ENCODE measurements at places on chromosomes 4 and X. TPM values are rescaled to one million over a fixed set of nuclear protein-coding genes. Genes with fewer than 3 reads are reported as not detected.

The GDI1 gene
- total RNA-seq = 117 TPM

The VCX3A gene
- total RNA-seq = not detected

The SSX4 gene
- not detected for total RNA-seq

The CYTL1 gene
- not detected for total RNA-seq

The DCAF4L1 gene
- not detected for total RNA-seq

The FMR1NB gene
- total RNA-seq = not detected

The UCHL1 gene
- 76.0 TPM for total RNA-seq

The PABPC4L gene
- total RNA-seq = 0.17 TPM

The UBE2A gene
- 79.4 TPM for total RNA-seq

The SOWAHD gene
- 1.4 TPM for total RNA-seq

The TSPAN6 gene
- total RNA-seq = 132 TPM

The CDKL2 gene
- 1.6 TPM for total RNA-seq

The SLITRK4 gene
- 1.1 TPM for total RNA-seq

The OTUD5 gene
- total RNA-seq = 56.5 TPM

The CT45A3 gene
- not detected for total RNA-seq

The ADH6 gene
- 6.2 TPM for total RNA-seq

The ANKRD17 gene
- total RNA-seq = 75.3 TPM

The ATP2B3 gene
- not detected for total RNA-seq

The TXLNG gene
- 8.5 TPM for total RNA-seq

The POF1B gene
- 46.1 TPM for total RNA-seq

The GPR50 gene
- total RNA-seq = not detected

The DCHS2 gene
- total RNA-seq = 0.58 TPM

The CT55 gene
- total RNA-seq = not detected

The HHIP gene
- total RNA-seq = 2.4 TPM

The PSAPL1 gene
- total RNA-seq = not detected

The NAP1L3 gene
- total RNA-seq = 0.67 TPM

The PAGE4 gene
- total RNA-seq = not detected

The DUX4 gene
- not detected for total RNA-seq

The BANK1 gene
- 0.78 TPM for total RNA-seq

The CXCL10 gene
- 2.1 TPM for total RNA-seq

The SPANXC gene
- total RNA-seq = not detected
